Esophagus muscularis mucosa (tissue), 4 donors: ENCODE measurements at places on chromosomes 5 and 9. TPM values are rescaled to one million over a fixed set of nuclear protein-coding genes. Genes with fewer than 3 reads are reported as not detected.

The PDZD2 gene
- total RNA-seq: 11.6 TPM

DNA sequence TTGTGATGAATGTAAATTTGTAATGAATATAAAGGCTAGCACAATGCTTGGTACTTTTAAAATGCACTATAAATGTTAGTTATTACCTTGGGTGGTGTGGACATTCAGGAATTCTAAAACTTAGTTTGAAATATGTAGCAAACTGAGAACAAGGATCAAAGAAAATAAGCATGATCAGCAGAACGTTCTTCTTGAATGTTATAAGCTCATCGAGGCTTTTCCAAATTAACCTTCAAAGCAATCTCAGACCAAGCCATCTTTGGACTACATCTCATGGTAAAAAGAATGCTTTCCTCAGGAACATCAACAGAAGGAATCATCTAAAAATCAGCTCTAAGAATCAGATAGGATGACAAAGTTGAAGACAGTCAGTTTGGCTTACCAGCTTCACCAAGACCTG, 146.3 kb downstream of the SLIT3 start:
- no peak for DNase-seq

The CNTNAP3B gene
- total RNA-seq: 60.9 TPM

DNA sequence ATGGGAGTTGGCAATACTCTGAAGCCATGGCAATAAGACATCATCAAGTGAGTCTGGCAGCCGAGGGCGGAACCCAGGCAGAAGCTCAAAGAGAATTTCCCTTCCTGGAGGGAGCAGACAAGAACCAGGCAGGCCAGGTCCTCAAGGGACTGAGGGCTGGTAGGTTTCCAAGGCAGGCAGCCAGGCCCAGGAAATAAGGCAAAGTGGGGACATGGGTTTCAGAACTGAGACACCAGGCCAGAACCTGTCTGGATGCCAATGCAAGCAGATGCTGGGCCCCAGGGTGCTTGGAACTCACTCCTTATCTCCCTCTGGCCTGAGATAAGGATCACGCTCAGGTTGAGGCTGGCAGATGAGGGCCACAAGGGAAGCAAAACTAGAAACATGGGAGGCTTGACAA, 8.9 kb downstream of the TSSK1B start:
- no peak for DNase-seq

The PTCH1 gene
- total RNA-seq: 25.1 TPM

The SPATA31E1 gene
- not detected for total RNA-seq

DNA sequence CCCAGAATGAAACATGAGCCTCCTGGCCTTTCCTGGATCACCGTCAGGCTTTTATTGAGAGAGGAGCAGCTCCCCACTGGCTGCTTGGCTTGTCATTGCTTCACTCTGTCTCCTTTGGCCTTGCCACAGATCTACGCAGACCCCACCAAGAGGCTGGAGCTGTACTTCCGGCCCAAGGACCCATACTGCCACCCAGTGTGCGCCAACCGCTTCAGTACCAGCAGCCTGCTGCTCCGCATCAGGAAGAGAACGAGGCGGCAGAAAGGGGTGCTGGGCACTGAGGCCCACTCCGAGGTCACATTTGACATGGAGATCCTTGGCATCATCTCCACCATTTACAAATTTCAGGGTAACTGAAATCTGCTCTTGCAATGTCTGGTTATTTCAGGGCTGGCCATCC, 11.2 kb downstream of the GTF3C5 start:
- DNase-seq: no peak

DNA sequence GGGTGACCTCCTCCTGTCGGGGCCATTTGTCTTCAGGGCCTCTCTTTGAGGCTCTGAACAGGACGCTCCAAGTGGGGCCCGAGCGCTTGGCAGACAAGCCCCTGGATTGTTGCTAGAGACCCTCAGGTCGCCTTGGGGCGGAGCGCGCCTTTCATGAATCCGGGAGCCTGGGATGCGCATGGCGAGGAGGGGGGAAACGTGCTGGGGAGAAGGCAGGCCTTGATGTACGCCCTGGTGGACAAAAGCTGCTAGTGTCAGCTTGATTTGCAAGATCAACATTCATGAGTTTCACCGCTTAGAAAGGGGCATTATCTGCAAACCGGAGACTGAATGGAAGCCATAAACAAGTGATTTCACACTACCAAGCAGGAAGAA, 226.3 kb downstream of the SMARCA2 start:
- DNase-seq: no peak

DNA sequence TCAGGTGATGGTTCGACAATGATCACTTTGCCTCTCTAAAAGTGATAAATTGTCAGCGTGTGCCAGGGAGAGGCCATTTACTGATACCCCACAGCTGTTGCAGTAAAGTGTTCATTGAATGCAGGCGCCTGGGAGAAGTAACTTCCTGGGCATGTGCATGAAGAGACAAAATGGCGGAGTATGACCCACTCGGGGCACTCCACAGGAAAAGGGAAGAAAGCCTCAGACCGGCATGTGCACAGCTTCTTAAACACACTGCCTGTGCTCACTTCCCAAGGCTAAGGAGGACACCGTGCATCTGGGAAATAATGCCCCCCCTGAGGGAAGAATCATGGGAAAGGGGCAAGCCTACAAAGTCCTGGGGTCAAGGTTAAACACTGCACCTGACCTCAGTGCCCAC, 329.5 kb downstream of the ICE1 start:
- DNase-seq: no peak

DNA sequence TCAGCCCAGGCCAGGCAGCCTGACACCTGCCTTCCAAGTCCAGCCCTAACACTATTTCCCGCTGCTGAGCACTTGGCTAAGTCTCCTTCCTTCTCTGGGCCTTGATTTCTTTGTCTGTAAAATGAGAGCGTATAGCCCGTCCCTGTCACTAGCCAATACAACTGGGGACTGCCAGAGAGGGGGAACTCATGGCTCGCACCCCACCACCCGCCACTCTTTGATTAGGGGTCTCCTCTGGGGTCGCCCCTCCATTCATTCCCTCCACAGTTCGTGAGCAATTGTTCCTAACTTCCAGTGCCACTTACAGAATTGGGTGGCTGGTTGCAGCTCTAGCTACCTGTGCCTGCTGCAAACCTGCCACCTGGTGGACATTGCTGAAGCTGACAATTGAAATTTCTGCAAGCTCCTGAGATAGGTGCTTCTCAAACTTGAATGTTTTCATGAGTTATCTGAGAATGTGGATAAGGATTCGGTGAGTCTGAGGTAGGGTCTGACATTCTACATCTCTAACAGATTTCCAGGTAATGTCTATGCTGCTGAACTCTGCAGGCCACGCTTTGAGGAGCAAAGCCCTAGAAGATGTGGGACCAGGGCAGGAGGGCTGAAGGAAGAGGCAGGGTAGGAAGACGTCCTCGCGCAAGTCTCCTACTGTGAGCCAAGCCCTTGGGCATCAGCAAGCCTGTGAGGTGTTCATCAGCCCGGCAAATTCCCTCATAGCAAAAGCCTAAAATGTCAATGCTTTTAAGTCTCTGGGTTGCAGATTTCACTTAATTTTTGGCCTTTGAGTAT, 13.3 kb upstream of the RECK start:
- no peak for DNase-seq

- no peak for DNase-seq
Observed at GRCh38 chr5:130216286-130216685, 312.0 kb downstream of the CHSY3 start.

The MACROH2A1 gene
- 144 TPM for total RNA-seq
